ENCODE measurements at places on chromosomes 16 and 17.

DNA sequence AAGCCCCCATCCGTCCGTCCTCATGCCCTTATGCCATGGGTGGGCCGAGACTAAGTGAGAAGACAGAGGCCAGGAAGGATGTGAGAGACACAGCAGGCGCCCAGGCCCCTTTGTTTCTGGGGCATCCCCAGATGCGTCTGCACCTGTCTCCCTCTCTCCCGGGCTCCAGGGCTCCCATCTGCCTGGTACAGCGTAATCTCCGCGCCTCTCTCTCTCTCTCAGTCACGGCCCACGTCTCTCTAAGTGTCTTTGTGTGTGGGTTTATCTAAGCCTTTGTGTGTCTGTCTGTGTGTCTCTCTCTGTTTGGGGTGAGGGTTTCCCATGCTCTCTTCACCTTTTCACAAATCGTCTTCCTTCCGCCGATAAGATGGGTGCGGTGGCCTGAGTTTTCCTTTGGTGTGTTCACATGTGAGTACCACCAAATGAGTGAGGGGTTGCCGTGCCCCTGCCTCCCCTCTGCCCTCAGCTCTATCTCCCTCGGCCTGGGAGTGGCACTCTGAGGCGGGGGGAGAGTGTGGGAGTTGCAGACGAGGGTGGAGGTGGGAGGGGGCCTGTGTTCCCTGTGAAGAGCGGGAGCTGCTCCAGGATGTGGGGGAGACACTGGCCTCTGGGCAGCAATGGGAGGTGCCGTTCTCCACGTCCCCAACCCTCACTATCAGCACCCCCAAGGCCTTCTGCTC, 25.8 kb upstream of the ABCC3 start:
- DNase-seq, result no peak

DNA sequence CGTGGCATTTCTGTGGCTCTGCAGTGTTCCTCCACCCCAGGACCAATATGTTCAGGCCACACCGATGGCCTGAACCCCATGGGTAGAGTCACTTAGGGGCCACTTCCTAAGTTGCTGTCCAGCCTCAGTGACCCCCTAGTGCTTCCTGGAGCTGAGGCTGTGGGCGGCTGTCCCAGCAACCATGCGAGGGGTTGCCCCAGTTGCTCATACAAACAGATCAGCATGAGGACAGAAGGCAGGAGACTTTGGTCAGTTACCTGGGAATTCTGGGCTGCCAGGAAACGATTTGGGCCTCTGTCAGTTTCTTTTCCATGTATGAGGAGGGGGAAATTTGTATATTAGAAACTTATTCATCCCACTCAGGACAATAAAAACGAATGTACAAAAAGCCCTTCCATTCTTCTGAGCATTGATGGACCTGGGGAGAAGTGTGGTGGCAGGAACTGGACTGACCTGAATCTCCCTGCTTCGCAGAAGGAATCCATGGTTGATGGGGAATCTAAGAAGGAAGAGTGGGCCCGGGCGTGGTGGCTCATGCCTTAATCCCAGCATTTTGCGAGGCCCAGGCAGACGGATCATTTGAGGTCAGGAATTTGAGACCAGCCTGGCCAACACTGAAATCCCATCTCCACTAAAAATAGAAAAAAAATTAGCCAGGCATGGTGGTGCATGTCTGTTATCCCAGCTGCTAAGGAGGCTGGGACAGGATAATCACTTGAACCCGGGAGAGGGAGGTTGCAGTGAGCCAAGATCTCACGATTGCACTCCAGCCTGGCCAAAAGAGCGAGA, 4.9 kb upstream of the IL32 start:
- DNase-seq, result no peak

GRCh38 chr17:8285270-8286181, 2.9 kb upstream of the RANGRF start:
- no peak for DNase-seq

GRCh38 chr16:55264949-55265348, 59.1 kb upstream of the IRX6 start:
- DNase-seq, result no peak

- DNase-seq, result no peak
Observed at GRCh38 chr17:44847586-44847985, at the start of gene HIGD1B. Gene HIGD1B, plus strand, starts transcription at chr17:44847883. Its CDS starts 270 bp downstream, at chr17:44848153.
